NCI-H1694 treated with DMSO at 0.1 percent for 48 hours (cell line): ENCODE measurements at places on chromosomes 7 and 10.

- DNase-seq: no peak
These were observed 754.1 kb downstream of the IPMK start for GRCh38 chr10:57513637-57514036.

GRCh38 chr7:121397822-121398221, 1.7 kb upstream of the FAM3C start:
- DNase-seq: no peak

DNA sequence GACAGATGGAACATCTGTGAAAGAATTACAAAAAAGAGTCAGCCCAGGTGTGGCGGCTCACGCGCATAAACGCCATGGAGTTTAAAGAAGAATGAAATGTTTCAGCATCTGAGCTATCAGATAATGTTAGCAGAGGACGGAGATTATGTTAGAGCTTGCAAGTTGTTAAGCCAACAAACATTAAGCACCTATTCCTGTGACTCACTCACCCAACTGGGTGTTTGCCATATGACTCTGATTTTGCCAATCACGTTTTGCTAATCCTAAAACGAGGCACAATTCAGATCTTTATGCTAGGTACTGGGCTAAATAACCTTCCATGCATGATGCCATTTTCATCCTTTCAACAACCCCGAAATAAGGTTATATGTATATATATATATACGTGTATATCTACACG, 29.0 kb upstream of the CCNY start:
- no peak for DNase-seq

DNA sequence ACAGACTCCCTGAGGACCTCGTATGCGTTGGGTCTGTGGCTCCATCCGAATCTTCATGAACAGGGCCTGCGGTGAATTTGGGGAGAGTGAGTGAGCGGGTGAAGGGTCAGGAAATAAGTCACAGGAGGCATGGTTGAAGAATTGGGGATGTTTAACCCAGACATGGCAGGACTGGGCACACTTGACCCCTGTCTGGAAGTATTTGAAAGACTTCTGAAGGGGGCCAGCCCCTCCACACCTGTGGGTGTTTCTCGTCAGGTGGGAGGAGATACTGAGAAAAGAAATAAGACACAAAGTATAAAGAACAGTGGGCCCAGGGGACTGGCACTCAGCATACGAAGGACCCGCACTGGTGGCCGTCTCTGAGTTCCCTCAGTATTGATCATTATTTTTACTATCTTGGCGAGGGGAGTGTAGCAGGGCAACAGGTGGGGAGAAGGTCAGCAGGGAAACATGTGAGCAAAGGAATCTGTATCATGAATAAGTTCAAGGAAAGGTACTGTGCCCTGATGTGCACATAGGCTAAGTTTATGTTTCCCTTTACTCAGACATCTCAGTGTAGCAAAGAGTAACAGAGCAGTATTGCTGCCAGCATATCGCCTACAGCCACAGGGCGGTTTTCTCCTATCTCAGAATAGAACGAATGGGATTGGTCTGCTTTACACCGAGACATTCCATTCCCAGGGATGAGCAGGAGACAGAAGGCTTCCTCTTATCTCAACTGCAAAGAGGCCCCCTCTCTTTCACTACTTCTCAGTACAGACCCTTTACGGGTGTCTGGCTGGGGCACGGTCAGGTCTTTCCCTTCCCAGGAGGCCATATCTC, 38.2 kb upstream of the PFKFB3 start:
- DNase-seq: no peak

DNA sequence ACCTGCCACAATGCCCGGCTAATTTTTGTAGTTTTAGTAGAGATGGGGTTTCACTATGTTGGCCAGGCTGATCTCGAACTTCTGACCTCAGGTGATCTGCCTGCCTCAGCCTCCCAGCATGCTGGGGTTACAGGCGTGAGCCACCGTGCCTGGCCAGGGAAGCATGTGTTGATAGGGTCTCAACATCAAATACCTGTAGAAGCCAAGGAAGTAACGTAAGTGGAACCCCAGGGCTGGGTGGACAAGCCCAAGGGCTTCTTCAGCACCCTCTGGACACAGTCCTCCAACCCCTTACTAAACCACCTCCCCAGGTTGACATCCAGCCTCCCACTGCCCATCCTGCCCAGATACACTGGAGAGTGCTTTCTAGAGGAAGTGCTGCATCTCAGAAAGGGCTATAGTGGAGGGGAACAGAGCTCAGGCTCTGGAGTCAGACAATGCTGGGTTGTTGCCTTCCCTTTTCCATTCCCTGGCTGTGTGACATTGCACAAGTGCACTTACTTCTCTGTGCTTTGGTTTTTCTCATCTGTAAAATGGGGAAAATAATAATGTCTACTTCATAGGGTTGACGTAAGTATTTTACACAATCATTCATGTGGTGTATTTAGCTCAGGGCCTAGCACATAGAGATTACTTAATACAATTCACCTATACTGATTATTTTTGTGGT, 73.9 kb upstream of the KAT6B start:
- DNase-seq: no peak

- no peak for DNase-seq
These were observed 79.4 kb downstream of the VPS41 start for GRCh38 chr7:38829488-38830165.

- no peak for DNase-seq
These were observed 51.0 kb downstream of the UNC5B start for GRCh38 chr10:71263376-71263775.

DNA sequence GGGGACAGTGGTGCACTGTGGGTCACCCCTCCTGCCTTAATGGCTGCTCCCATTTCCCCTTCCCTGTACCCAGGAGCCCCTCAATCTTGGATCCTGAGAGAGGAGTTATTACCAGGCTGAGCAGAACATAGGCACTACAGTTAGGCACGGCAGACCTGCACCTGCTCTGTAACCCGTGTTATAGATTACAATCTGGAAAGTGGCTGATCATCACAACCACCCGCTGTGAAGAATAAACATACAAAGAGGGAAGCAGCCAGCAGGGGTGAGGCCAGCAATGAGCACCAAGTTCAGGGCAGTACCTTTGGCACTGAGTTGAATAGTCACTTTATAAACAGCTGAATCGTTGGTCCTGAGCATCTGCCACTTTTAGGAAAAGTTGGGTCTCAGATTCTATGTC, 1.7 kb downstream of the CDHR1 start:
- DNase-seq: no peak

- DNase-seq: no peak
These were observed 80.4 kb downstream of the VSTM4 start for GRCh38 chr10:49034925-49035324.

DNA sequence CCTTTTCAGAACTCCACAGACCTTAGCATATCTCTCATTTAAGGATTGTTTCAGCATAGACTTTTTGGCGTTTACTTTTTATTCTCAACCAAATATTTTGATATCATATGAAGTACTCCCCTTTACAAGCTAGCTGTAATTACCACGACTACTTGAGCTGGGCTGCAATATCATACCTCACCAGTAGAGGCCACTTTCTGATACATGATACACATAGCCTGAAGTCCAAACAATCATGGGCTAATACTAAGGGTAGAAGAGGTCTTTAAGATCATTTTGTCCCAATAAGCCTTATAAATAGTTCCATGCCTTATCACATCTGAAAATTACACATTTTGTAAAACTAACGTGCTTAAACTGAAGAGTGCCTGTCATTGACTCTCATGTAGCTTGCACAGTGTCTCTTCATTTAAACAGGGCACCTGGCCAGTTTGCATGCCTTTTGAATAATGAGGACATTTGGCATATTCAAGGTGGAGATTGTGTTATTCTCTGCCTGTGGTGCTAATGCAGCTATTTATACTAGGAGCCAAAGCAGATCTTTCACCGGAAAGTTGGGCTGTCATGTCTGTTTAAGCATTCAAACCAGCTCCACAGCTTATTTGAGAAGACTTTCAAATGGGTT, 403.7 kb upstream of the ZMIZ1 start:
- no peak for DNase-seq

- no peak for DNase-seq
These were observed 436.2 kb downstream of the KCNMA1 start for GRCh38 chr10:77201135-77202106.

DNA sequence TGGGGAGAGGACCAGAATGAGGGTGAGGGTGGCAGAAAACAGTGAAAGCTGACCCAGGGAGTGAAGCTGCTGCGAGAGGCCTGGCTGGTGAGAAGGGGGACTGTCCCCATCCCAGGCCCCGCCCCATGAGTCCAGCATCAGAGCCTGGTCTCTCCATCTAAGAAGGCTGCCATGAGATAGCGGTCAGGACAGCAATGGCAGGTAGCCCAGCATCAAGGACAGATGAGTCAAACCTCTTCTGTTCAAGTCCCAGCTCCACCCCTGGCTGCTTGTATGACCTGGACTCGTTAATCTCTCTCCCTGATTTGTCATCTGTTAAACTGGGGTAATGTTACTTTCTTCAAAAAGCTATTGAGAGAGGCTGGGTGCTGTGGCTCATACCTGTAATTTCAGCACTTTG, 22.2 kb downstream of the GPNMB start:
- DNase-seq: no peak

DNA sequence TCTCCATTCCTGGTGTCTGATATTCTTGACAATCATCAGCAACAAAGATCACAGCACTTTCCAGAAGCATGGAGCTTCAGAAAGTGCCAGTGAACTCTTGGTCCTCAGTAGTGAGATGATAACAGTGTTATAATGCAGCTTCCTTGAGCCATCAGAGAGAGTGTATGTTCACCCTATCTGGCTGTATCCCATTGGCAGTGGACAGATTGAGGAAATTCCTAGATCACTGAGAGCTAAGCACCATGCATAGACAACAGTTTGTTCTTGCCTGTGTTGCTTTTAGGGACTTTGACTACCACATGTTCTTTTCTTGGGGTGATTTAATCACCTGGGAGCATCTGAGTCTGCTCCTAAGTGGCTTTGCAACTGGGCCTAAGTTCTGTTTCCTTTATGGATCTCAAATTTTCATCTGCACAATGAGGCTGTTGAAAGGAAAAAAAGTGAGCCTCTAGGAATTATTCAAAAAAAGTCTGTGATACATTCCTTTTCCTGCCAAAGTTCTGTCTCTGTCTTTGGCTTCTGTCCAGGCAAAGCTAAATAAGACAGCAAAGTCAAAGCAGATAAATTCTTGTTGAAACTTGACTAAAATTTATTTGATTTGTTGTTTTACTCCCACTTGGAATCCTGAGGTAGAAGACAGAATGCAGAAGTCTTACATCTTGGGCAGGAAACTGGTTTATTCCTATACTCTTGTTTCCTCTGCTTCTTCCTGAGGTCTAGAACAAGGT, 14.5 kb upstream of the ZNF282 start:
- no peak for DNase-seq

DNA sequence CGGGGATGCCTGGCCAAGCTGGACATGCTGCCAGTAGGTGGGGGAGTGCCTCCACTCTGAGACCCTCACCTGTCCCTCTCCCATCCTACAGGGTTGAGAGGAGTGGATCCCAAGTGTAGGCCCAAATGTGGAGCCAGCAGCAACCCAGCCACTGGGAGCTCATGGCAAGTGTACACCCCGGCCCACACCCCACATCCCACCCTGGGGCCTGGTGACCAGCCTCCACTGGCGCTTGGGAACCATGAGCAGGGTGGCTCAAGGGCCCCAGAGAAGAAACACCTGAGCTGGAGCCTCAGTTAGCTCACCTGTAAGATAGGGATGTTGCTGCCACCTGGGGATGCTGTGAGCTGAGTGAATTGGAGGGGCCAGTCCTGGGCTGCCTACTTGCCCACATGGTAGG, 10.4 kb upstream of the RET start:
- no peak for DNase-seq

- DNase-seq: no peak
These were observed 278.1 kb upstream of the NRP1 start for GRCh38 chr10:33612551-33612950.

DNA sequence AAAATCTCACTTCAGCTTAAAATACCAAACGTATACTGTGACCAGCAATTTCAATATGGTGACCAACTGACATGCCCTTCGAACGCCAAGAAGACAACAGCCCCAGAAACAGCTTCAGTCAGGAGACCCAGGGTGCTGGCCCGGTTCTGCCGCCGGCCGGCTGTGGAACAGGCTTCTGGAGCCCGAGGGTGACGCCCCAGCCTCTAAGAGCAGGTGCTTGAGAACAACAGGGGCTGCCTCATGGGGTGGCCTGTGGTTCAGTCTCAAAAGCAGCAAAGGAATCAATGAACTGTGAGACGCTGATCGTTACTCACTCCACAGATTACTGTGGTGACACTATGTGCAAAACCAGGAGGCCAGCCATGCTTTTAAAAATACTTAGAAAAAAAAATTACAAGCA, 17.3 kb downstream of the GPER1 start:
- DNase-seq: no peak

GRCh38 chr7:71326595-71326994, 194.7 kb downstream of the GALNT17 start:
- DNase-seq: no peak

- DNase-seq: no peak
These were observed 5.6 kb downstream of the TPK1 start for GRCh38 chr7:144830024-144830785.

GRCh38 chr7:142024547-142024946, 28.9 kb downstream of the MGAM start:
- no peak for DNase-seq
